ENCODE measurements at places on chromosomes 7 and 10. TPM values are rescaled to one million over a fixed set of nuclear protein-coding genes. Genes with fewer than 3 reads are reported as not detected.

GRCh38 chr10:114577133-114577532 is 80.9 kb downstream of the ABLIM1 start:
- DNase-seq, result no peak

DNA sequence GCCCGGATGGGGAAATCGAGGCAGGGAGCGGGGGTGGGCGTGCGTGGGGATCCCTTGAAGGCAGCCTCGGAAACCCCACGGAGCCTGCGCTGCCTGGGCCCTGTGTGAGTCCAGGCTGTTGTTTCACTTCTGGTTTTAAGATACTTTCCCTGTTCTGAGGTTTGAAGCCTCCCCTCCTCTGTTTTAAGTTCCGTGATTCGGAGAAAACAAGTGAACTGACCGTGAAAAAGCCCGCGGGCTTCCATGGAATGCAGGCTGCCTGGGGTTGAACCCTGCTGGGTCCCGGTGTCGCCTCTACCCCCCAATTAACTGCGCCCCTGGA is 401 bp downstream of the LRRC27 start:
- DNase-seq, result no peak

GRCh38 chr10:86365346-86366032 is 1.1 kb downstream of the GRID1 start:
- DNase-seq, result no peak

GRCh38 chr10:126243971-126244370 is 144.3 kb downstream of the ADAM12 start:
- no peak for DNase-seq

DNA sequence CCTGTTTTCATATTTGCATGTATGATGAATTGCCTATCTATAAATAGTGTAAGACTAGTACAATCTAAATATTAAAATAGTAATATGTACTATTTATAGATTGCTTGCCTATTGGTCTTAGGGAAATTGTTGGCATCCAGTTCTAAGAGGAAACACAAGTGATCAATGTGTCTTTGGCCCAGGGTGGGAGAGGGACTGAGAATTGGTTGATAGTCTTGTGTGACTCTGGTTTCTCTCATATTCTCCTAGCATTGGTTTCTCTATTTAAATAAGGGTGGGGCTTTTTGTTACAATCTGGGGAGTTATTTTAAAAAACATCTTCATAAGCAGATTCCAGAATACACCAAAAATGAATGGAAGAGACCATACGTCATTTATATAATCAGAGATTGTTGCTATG is 250.1 kb downstream of the EXOC4 start:
- DNase-seq, result no peak

DNA sequence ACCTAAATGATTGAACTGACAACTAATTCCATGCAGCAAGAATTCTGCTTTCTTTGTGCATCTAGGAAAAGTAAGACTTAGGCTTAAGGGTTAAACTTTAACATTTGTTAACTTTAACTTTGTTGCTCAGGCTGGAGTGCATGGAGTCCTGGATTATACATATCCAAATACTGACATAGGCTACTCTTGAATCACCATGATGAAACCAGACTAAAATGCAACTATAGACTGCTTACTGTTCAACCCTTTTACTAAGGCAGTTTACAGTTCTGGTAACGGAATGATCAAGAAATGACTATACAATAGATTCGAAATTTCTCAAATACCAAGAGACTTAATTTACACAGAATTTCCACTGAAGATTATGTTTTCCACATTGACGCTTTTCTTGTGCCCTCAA is 52.0 kb downstream of the PUS7 start:
- no peak for DNase-seq

DNA sequence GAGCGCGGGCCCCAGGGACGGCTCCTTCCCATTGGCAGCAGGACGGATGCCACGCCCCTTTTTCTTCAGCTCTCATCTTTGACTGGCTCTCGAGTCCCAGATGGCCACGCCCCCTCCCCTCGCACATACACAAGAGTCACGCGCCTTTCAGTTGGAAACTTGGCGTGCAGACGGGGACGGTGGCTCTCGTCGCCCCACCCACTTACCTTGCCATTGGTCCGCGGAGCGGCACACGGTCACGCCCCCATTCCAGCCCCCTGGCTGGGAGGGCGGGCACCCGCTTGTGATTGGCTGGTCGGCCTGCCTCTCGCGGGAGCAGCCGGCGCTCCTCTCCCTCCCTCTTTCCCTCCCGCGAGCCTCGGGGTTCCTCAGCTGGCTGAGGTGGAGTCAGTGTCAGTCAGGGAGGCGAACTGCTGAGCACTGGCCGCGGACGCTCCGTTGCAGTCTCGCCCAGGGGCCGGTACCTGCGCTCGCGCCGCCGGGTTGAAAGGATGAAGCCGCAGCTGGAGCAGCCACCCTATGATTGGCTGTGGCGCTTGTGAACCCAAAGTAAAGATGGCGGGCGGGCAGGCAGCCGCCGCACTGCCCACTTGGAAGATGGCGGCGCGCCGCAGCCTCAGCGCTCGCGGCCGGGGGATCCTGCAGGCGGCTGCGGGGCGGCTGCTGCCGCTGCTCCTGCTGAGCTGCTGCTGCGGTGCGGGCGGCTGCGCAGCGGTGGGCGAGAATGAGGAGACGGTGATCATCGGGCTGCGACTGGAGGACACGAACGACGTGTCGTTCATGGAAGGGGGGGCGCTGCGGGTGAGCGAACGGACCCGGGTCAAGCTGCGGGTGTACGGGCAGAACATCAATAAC is at the start of gene CNNM2:
Gene CNNM2 (plus strand): TSS at position 333 of the 855 bp plus-strand sequence. CDS start 187 bp downstream, at position 520.
- peak; percentile 100 for DNase-seq

DNA sequence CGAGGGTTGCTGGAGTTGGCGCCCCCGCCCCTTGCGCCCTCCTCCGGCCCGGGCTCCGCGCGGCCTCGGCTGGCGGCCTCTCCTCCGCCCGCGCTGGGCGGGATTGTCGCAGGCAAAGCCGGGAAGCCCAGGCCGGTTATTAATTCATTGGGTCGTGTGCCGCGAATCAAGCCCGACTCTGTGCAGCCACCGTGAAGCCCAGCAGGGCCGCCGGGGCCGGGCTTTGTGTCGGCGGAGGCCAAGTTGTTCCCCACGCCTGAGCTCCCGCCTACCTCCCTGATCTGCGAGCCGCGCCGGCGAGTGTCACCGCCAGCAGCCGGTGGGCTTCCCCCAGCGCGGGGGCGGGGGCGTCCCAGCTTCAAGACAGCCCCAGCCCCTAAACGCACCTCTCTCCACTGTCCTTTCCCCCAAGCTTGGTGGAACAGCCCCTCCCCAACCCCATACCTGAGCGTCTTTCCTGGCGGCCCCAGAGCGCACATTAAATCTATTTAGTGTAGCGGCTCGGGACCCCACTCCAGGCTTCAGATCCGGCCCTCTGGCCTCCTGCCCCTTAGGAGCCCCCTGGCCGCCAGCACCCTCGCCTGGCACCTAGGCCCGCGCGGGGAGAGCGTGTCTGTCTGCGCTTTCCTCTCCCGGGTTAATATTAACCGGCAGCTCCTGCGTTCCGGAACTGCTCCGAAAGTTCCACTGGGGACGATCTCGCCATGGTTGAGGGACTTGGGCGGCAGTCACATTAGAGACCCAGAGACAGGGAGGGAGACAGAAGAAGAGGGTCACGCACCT is 3.5 kb downstream of the SHH start:
- DNase-seq, result no peak

The PNLIP gene
- total RNA-seq, result not detected

The ZNF117 gene
- 6.8 TPM for total RNA-seq

The DNAJC1 gene
- 24.4 TPM for total RNA-seq

Data from activated CD4-positive, alpha-beta T cell treated with anti-CD3 and anti-CD28 coated beads, Interleukin-2, amount 10 ng/mL, durations not matched to agents 7 days and 5 days (primary cell).